Pulmonary artery endothelial cell (primary cell): ENCODE measurements at places on chromosomes 11 and 22.

- no peak for DNase-seq
These were observed 42.2 kb downstream of the TRIOBP start for GRCh38 chr22:37739035-37739434.

DNA sequence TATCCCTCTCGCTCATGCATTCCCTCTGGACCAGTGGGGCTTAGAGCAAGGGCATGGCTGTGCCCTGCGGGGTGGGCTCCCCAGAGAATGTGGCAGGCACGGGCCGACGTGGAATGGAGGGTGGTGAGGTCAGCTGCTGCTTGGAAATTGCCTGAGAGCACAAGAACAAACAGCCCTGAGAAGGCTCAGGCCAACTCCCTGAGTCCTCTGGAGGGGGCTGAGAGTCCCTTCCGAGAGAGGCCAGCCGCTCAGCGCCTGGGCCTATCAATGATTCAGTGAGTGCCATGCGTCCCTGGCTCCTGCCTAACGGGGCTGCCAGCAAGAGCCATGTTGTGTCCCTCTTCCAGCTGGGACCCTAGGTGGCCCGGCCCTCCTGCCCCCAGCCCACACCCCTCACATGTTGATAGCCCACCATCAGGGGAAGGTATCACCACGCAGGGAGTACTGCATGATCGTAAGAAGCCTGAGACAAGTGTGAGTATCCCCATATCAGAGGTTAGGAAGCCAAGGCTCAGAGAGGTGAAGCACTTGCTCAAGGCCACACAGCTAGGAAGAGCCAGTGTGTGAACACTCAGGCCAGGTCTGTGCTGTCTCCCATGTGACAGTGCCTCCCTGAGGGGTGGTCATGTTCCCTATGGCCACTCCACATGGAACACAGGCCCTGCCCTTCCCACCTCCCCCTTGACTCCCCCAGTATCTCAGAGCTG lies 55.8 kb downstream of the NECTIN1 start:
- DNase-seq = no peak

DNA sequence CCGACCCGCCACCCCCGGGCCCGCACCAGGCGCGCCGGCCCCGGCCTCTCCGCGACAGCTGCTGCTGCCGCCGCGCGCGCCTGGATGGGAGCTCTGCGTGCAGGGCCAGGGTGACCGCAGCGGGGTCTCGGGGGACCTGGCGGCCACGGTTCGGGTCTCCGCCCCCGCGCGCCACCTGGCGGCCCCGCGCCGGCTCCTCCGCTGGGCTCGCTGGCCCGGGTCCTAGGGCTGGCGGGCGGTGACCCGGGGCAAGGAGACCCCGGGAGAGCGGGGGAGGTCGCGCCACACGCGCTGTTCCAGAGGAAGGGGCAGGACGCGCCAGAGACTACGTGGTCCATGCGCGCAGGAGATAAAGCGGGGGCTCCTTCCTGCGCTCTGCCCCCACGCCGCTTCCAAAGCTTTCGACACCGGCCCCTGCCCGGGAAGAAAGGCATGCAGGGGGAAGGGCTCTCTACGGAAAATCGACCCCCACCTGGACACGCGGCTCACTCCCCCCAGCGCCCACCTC lies 562 bp downstream of the SHANK2 start:
- no peak for DNase-seq

GRCh38 chr11:75667255-75667830 lies 1.5 kb downstream of the MAP6 start:
- DNase-seq = no peak

DNA sequence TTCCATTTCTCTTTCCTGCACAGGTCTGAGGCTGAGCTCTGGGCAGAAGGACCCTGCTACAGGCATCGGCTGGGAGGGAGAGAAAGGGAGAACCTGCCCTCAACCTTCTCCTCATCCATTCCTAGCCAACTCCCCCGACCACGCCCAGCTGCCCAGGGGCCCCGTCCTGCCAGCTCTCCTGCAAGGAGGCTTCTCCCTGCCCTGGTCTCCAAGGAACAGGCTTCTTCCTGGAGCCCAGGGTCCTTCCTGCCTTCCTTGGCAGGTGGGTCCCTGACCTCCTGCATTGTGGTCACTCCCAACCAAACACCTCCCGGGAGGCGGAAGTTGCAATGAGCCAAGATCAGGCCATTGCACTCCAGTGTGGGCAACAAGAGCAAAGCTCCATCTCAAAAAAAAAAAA lies 12.5 kb upstream of the HMOX1 start:
- no peak for DNase-seq

DNA sequence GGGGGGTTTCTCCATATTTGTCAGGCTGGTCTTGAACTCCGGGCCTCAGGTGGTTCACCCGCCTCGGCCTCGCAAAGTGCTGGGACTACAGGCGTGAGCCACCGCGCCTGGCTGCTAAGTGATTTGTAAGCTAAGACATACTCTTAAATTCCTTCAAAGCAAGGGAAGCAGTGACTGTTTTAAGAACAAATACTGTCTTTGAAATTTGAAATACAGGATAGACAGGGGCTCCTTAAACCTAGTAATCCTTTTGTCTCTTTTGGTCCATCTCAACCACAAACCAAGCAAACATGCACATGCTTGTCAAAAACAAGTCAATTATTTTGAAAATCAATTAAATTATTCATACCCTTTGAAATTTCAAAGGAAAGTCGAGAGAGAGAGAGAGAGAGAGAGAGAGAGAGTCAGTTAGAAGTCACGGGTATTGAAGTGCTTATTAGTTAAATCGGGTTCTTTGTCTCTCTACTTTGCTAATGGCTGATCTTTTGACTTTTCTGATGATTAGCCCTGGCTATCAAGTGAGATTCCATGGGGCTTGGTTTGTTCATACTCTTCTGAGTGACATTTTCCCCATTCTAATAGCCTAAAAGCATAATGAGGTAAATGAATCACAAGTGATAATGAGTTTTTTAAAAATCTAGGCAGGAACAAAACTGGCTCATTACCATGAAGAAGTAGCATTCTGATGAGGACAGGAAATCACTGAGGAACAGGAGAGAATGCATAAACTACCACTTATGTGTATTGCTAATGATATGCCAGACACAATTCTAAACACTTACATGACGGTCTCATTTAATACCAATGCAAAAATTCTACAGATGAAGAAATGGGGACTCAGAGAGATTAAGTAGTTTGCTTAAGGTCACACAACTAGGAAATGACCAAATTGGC lies 48.0 kb downstream of the MCHR1 start:
- DNase-seq = no peak

DNA sequence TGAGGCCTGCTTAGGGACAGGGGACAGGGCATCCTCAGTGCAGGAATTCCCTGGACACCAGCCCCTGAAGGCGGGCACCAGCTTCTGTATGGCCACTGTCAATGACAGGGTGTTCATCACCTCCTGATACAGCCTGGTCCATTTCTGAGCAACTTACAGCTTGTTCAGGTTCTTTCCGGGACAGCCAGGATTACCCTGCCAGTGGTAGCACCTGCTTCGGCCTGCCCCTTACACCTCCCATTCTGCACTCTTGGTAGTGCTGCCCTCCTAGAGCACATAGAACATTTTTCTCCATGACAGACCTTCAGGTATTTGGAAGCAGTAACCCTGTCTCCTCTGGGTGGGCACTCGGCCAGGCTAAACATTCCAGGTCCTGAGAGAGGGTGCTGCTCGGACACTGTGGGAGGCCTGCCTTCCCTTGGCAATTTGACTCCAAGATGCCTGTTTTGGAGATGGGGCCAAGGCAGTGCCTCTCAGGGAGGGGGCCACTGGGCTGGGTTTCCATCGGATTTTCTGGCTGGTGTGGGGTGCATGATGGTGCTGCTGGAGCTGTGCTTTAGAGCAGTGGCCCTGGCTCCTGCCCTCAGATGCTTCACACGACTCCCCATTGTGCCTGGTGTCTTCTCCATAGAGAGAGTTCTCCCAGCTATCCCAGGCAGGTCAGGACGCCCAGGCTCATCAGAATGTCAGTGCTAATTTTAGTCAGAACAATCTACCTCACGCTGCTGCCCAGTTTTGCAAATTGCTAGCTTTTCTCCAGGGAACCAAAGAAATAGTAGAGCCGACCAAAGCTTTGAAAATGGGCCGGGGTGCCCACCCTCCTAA lies 1.2 kb downstream of the GAL3ST3 start:
- no peak for DNase-seq

DNA sequence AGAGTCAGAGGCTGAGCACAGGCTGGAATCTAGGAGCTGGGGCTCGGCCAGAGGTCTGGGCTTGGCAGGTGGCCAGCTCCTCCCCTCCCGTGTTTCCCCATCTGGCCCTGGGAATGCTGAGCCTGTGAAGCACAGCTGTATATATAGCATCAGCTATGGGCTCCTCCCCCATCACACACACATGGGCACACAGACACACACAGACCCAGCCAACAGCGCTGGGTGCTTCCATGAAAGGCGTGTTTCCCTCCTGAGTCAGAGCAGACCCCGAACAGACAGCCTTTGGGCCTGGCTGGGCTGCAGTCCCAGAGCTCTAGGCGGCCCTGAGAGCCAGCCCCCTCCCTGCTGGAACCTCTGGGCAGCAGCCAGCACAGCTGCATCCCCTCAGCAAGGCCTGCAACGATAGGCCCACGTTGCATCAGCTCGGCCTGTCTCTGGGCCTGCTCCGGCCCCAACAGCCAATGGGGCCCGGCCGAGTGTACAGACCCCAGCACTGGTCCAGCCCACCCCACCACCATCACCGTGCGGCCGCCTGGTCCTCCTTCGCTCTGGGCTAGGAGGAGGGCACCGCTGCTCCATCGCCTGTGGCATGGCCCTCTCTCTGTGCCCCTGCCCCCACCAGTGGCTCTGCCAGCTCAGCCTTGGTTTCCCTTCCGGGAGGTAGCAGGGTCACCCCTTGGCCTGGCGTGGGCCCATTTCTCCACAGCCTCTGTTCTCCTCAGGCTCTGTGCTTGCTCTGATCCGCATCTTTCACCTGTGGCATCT lies 7.6 kb upstream of the SERPINH1 start:
- peak; percentile 97 for DNase-seq

GRCh38 chr11:65855927-65856363 lies 2.0 kb downstream of the CFL1 start:
- DNase-seq = no peak

DNA sequence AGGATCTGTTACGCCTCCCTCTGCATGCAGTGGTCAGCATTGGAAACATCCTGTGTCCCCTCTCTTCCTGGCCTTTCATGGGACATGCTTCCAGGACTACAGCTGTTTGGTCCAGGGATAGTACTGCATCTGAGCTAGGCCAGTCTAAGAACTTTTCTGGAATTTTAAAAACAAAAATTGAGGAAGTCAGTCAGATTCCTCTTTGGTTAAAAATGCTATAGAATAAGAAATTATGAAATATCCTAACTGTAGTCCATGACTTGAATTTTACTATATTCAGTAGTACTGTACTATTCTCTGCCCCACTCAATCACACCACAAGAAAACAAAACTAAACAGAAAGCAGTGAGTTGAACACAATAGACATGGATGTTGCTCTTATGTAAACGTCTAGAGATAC lies 201.0 kb upstream of the CADM1 start:
- no peak for DNase-seq

DNA sequence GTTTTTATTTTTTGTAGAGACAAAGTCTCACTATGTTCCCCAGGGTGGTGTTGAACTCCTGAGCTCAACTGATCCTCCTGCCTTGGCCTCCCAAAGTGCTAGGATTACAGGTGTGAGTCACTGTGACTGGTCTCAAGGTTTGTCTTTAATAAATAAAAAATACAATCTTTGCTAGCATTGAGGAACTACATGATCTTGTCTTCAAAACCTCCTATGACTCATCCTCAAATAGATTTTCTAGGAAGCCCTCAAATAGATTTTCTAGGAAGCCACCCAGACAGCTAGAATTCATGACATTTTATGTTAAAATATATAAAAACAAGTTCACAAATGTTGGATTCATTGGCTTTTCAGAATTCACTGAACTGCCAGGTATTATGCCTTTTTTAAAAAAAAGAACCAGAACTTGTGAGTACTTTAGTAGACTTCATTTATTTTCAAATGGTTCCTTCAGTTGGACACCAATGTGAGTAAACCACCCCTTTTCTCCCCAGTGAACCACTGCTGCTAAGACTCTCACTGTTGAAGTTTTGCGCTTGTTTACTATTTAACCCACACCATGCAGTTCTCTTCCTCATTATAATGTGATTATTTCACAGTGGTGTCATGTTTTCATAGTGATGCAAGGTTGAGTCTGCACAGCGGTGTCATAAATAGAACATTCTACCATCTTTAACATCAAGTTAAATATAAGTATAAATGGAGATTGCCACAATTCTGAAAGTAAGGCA lies 303.9 kb downstream of the CASP12 start:
- no peak for DNase-seq

- no peak for DNase-seq
These were observed 19.2 kb upstream of the SLC5A12 start for GRCh38 chr11:26741036-26741435.

DNA sequence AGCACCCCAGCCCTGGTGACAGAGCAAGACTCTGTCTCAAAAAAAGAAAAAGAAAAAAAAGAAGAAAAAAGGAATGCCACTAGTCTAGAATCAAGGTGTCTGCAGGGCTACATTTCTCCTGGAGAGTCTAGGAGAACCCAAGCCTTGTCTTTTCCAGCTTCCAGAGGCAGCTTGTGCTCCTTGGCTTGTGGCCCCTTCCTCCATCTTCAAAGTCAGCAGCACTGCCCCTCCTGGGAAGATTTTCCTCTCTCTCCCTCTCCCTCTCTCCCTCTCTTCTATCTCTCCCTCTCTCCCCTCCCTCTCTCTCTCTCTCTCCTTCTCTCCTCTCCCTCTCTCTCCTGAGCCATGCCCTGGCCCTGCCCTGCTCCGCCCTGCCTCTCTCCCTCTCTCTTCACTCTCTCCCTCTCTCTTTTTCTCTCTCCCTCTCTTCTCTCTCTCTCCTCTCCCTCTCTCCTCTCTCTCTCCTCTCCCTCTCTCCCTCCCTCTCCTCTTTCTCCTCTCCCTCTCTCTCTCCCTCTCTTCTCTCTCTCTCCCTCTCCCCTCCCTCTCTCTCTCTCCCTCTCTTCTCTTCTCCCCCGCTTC lies 97.7 kb upstream of the FGF3 start:
- DNase-seq = no peak

GRCh38 chr11:2512431-2513407 lies 67.9 kb downstream of the KCNQ1 start:
- DNase-seq = no peak

DNA sequence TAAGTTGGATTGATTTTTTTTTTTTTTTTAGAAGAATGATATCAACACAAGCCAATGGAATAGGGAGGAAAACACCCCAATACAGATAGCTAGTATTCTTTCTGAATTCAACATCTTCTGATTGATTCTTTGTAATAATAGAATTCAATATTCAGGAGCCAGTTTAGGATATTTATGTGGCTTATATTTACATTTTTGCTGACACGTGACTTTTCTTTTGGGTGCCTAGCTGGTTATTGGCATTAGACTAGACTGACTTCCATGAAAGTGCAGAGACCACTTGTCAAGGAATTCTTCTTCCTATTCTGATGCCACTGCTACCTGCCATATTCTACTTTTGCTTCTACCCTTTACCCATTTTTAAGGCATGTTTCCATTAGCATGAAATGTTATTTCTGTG lies 16.4 kb downstream of the TRIM44 start:
- DNase-seq = no peak

DNA sequence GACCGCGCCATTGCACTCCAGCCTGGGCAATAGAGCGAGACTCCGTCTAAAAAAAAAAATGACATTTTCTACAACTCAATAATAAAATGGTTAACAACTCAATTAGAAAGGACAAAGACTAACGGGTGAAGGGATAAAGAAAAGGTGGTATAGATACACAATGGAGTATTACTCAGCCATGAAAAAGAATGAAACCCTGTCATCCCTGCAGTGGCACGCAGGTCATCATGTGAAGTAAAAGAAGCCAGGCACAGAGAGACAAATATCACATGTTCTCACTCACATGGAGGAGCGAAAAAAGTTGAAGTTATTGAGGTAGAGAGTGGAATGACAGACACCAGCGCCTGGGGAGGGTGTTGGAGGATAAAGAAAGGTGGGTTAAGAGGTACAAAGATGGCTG lies 39.0 kb downstream of the WNT7B start:
- no peak for DNase-seq

GRCh38 chr11:73203322-73203721 lies 14.8 kb upstream of the P2RY2 start:
- no peak for DNase-seq
